ENCODE measurements at places on chromosomes 3 and 15. TPM values are rescaled to one million over a fixed set of nuclear protein-coding genes. Genes with fewer than 3 reads are reported as not detected.

GRCh38 chr3:88744896-88745295 lies 362.5 kb upstream of the EPHA3 start:
- no peak for DNase-seq

- DNase-seq: no peak
Observed at GRCh38 chr3:139269984-139270383, 73.8 kb upstream of the MRPS22 start.

GRCh38 chr3:54951405-54951804 lies 23.5 kb upstream of the LRTM1 start:
- DNase-seq: no peak

GRCh38 chr15:59532770-59533379 lies 78.7 kb upstream of the GCNT3 start:
- DNase-seq: no peak

DNA sequence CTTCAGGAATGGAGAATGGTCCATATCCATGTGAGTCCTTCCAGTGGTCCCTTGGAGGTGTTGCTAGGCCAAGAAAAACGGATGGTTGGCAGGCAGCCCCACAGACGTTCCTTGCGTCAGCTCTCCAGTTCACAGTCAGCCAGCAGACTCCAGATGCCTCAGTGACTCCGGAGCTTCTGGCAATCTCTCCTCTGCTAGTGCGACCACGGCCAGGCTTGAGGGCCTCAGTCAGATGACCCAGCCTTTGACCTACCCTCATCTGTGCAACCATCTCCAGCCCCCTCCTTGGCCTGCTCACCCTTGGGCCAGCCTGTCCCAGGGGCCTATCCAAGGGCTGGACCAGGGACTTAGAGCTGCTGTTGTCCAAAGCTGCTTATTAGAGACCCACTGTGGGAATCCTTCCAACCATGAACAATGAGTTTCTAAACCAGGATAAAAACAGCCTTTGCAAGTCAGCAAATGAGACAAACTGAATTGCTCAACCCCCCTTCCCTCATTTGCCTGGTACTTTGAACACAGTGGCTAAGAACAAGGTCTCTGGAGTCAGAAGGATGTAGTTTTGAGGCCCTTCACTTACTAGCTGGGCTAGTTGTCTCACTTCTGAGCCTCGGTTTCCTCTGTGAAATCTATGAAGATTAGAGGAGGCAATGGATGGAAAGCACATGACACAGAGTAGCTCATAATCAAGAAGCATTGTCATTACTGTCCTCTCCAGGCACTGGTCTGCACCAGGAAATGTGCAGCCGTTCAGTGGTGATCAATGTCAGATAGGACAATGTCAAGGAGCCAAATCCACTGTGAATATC lies 44.8 kb downstream of the ANP32A start:
- DNase-seq: peak; percentile 22

AQP9 gene
- not detected for polyA plus RNA-seq

GP9 gene
- polyA plus RNA-seq: 1.2 TPM

DNA sequence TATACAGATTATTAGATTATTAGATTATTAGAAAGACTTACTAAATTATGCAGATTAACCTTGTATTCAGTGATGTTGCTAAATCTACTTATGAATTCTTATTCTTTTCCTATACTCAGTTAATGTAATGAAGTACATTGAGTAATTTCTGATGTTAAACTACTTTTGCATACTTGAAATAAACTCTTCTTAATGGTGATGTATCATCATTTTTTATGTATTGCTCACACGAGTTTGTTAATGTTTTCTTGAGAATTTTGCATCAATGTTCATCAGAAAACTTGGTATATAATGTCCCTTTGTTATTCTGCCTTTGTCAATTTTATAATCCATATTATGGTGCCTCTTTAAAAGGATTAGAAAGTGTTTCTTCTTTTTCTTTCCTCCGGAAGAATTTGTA lies 163.2 kb upstream of the COL8A1 start:
- DNase-seq: no peak

DNA sequence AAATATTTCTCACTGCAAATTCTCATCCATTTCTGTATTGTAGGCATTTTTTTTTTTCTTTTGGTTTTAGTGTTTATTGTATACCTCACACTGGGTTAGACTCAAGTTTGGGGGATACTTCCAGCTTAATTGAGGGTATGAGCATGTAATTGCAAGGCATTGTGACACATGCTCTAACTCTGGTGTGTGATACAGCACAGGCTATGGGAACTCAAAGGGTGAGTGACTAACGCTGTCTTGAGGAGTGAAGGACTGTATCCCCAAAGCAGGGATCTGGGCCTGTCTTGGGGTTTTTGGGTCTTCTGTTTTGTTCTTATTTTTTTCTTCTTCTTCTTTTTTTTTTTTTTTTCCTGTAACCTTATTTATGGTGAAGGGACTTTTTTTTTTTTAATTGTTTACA lies 26.9 kb downstream of the MAP2K1 start:
- DNase-seq: no peak

DNA sequence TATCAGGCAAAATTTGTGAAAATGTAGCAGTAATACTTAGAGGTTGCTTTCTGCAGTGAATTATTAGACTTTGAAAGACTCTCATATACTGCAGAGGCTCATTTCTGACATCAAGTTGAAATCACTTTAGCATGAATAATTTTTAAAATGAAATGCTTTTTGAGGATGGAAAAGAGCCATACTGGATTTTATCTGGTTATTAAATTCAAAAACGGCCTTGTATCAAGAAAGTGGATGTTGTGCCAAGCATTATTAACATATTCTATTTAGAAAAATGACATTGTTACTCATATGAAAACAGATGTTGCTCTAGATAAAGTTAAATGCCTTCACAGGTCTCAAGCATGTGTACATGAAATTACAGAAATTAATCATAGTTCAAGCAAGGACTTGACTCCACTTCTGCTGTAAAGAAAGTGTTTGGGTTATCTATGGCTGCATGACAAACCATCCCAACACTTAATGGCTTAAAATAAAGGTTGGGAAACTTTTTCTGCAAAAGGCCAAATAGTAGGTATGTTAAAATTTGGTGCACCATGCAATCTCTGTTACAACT lies 64.5 kb upstream of the ZNF280D start:
- DNase-seq: no peak

GRCh38 chr3:33886015-33886414 lies 87.6 kb downstream of the PDCD6IP start:
- DNase-seq: no peak

- DNase-seq: no peak
Observed at GRCh38 chr3:195453236-195453635, 10.4 kb upstream of the ACAP2 start.

DNA sequence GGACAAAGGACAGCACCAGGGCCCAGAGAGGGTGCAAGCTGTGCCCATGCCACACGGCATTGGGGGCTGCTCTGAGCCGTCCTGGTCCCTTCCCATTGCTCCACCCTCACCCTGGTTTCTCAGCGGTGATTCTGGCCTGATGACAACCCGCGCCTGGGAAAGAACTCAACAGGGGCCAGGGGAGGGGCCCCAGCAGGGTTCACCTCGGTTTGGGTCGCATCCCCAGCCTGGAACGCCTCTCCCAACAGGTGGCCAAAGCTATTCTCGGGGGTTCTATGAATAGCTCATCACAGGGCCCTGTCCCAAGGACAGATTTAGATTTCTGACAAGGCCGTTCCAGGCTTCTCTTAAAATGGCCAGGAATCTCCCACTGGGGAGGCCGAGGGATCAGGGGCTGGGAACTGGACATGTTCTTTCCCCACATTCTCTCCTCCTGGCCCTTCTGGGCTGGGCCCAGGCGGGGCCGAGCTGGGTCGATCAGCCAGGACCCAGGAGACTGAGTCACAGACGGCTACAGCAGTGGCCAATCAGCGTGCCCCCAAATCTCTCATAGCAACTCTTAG lies 17.9 kb downstream of the GRIP2 start:
- DNase-seq: no peak

RAB6B gene
- polyA plus RNA-seq: not detected

AGBL1 gene
- polyA plus RNA-seq: not detected

GRCh38 chr15:94174399-94174802 lies 57.0 kb upstream of the MCTP2 start:
- DNase-seq: no peak

- DNase-seq: no peak
Observed at GRCh38 chr3:72151465-72152238, 366.7 kb upstream of the PROK2 start.

DNA sequence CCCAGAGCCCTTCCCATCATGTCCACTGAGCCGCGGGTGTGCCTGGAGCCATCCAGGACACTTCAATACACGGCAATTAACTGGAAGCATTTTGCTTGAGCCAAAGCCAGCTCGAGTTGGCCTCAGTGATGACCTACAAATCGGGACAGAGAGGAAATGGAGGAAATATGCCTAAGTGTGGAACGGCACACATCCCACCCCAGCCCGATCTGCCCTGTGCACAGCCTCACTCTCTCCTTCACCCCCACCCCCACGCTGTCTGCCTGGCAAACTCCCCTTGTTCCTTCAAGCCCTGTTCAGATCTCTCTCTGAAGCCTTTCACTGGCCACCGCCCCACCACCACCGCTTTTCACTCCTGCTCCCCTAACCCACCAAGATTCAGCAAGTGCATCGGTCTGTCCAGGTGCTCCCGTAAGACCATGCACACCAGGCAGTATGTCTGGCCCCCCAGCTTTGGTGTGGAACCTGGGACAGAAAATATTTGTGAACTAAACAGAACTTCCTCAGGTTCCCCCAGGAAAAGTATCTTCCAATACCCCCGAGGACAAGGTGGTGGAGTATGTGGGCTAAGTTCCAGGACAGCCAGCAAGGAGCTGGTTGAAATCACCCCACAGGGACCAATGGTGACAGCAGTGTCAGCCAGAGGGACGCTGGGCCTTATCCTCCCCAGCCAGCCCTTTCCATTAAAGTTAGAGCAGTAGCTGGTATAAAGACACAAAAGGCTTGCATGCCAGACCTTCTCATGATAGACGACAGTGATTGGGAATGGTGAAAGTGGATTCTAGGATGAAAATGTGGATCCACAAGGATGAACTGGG lies 83.7 kb downstream of the VGLL4 start:
- no peak for DNase-seq

GRCh38 chr15:60994963-60995475 lies 234.1 kb downstream of the RORA start:
- no peak for DNase-seq

DNAJA4 gene
- polyA plus RNA-seq: 8.2 TPM

DNA sequence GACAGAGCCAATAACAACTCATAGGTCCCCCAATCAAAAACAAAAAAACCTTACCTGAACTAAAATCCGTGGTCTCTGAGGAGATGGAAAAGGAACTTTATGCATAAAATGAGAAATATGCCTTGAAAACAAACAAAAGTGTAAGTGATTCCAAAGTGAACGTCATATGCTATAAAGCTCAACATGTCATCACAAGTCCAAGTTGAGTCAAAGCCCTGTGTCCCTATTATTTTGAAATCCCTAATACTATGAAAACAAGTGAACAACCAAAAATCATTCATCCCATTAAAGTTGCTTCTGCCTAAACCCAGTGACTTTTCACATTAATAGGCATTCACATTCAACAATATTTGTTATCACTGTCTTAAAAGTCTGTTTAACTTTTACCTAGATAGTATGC lies 59.4 kb downstream of the DENND4A start:
- DNase-seq: no peak

GRCh38 chr3:184918750-184919149 lies 106.8 kb downstream of the VPS8 start:
- no peak for DNase-seq

- DNase-seq: no peak
Observed at GRCh38 chr3:127753338-127753737, 69.0 kb downstream of the MGLL start.

ACKR4 gene
- 0.10 TPM for polyA plus RNA-seq

DNA sequence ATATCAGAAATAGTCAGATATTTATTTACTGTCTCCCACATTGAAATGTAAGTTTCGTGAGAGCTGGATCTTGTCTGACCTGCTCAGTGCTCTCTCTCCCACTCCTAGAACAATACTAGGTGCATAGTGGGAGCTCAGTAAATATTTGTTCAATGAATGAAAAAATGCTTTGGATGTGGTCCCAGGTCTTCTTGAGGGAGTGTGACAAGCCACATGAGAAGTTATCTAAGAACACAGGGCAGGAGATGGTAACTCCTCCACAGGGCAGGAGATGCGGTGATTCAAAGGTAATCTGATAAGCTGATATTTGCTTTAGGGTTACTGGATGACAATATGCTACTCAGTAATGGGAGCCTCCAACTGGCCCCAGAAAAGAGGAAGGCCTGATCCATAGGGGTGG lies 25.8 kb upstream of the PLA2G4E start:
- no peak for DNase-seq

CFAP92 gene
- not detected for polyA plus RNA-seq

SSUH2 gene
- not detected for polyA plus RNA-seq

PYGO1 gene
- polyA plus RNA-seq: not detected

CLCN2 gene
- not detected for polyA plus RNA-seq

CADPS gene
- not detected for polyA plus RNA-seq

Data from immature natural killer cell (primary cell).